GM10248 (cell line): ENCODE measurements at places on chromosomes 16 and 17.

DNA sequence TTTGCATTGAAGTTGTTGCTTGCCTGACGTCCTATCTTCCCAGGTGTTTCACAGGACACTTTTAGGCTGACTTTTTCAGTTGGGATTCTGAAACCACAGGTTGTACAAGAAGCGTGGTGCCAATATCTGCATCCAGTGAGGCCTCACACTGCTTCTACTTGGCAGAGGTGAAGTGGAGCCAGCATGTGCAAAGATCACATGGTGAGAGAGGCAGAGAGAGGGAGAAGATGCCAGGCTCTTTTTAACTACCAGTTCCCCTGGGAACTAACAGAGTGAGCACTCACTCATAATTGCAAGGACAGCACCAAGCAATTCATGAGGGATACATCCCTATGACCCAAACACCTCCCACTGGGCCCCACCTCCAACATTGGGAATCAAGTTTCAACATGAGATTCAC is 5.8 kb upstream of the ABCA6 start:
- no peak for DNase-seq

DNA sequence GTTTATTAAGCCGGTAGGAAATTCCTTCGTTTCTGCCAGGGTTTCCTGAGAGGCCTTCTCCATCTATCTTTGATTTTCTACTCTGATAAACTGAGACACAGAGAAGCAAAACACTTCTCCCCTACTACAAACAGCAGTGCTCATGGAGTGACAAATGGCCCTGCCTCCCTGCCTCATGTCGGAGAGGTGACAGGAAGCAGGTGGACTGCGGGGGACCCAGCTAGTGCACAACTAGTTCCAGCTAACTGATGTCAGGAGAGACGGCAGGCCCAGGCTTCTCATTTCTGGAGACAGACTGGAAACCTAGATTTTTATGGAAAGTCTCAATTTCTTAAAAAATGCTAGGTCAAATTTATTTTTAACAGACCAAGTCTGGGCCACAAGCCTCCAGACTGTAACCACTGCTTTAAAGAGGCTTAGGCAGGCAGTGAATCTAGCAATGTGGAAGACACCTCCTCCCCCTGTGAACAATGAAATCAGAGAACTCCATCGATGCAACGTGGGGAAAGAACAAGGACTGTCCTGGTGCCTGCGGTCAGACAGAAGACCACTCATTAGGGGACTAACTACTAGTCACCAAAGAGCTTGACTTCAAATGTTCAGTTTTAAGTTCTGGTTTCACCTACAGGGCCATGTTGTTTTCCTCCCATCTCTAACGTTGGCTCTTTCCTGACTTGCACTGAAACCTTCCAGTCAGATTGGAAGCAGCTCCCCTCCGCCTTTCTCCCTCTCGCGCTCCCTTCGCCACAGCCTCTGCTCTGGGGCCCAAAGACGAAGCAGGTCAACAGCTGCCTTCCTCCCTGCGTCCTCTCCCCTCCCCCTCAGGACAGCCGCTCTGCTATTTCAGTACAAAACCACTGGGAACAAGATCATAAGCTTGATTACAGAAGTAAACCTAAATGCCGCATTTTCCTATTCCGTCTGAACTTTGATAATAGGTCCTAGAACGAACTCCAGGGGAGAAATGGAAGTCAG is 17.6 kb downstream of the GTF3C1 start:
- no peak for DNase-seq

DNA sequence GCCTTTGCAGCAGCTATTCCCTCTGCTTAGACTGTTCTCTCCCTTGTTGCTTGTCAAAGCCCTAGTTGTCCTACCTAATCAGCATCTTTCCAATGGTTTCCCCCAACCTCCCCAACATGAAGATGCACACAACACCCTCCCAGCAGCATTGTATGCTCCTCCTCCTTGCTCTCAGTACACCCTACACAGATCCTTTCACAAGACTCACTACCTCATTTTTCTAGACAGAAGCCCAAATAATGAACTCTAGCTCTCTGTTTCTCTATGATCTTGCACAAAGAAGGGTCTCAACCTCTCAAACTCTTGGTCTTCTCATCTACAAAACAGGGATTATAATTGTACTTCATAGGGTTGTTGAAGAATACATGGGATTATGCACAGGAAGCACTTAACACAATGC is 19.4 kb downstream of the PSME3IP1 start:
- no peak for DNase-seq

GRCh38 chr17:57874434-57875289 is 24.8 kb upstream of the MRPS23 start:
- peak; percentile 62 for DNase-seq
